ENCODE measurements at places on chromosomes 11 and 22.

- DNase-seq = no peak
Measured at GRCh38 chr11:61880031-61880430, 11.3 kb downstream of the FADS3 start.

DNA sequence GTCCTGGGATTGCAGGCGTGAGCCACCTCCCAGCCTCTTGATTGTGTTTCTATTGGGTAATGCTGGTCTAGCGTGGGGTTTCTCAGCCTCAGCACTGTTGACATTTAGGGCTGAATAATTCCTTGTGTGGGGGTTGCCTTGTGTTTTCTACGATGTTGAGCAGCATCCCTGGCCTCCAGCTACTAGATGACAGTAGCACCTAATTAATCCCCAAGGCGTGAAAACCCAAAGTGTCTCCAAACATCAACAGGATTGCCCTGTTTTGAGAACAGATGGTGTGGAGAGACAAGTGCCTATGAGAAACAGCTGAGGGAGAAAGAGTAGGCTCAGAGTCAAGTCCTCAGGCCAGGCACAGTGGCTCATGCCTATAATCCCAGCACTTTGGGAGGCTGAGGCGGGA lies 67.2 kb downstream of the SGSM1 start:
- no peak for DNase-seq

GRCh38 chr22:38826801-38827200 lies 17.0 kb downstream of the NPTXR start:
- DNase-seq = no peak

- no peak for DNase-seq
Measured at GRCh38 chr11:73116636-73117035, 25.5 kb downstream of the FCHSD2 start.

- no peak for DNase-seq
Measured at GRCh38 chr22:30978304-30978962, 9.4 kb downstream of the TUG1 start.

DNA sequence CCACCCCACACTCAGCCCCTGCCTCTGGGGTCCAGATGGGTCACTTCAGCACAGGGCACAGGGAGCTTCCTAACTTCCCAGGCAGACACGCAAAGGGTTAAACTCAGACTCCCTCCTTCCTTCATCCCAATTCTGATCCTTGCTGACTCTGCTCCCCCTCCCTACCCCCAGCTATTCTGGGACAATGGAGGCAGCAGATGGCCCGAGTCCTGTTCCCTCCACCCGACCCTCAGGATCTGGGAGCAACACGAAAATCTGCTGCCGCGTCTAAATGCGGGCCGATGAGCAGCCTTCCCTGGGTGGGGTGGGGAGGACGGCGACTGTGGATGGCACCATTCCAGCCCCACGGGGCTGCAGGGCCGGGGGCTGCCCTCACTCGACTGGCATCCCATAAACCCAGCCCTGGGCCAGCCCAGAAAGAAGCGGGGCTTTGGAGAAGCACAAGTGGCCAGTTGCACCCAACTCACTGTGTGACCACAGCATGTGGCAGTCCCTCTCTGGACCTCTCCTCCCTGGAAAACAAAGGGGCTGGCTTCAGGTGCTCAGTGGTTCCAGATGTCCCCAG lies 18.7 kb downstream of the MFNG start:
- no peak for DNase-seq

DNA sequence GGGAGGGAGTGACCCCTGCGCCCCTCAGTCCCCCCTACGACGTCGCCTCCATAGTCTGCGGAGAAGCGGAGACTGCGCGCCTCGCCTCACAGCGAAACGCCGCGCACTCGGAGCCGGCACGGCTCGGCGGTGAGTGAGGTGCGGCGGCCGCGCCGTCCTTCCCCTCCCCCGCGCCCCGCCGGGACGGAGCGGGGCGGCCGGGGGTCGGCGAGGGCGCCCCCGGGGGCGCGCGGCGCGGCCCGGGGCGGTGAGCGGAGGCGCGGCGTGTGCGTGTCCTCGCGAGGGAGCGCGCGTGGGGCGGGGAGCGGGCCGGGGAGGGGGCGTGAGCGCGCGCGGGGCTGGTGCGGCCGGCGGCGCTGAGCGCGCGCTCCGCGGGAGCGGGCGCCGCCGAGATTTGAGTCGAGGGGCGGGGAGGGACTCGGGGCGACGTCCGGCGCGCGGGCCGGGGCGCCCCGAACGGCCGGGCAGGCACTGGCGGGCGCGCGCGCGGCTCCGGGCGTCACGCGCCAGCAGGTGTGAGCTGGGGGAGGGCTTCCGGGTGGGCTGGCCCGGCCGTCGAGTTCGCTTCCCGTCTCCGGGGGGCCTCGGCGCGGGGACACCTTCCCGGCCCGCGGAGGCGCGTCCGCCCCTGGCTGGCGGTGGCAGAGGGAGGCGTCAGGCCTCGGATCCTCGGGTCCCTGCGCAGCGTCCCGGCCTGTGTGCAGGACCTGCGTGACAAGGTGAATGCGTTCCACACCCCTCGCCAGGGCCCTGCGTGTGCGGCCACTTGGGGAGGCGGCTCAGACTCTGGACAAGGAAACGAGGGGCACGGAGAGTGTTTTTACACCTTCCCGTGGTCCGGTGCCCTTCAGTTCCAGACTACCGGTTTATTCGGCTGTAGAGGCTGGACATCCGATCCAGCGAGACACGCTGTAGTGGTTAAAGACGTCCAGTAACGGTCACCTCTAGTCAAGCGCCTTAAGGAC lies 50.4 kb downstream of the FAM83F start:
- DNase-seq = peak; percentile 69

DNA sequence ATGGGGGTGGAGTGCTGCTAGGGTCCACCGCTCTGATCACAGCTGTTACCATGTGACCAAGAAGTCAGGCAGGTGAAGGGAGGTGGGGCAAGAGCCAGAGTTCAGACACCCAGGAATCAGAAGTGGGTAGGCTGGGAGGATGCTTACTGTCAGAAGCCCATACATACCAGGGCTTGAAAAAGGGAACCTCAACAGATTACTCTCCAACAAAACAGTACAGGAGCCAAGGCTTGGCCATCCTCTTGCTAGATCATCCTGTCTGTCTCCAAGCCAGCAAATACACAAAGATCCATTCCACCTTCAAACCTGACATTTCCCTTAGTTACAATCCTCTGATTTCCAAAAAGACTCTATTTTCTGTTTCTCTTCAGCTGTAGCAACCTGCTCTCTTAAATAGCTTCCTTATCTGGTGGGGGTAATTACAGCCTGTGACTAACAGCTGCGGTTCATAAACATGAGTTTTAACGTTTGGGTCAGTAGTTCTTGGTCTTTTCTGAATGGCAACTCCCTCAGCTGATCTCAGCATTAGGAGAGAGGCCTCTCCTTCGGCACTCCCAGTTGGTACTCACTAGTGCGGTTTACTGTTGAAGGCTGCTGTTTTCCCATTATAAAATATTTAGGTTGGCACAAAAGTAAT lies 31.1 kb upstream of the WT1 start:
- DNase-seq = no peak

GRCh38 chr11:118006153-118006534 lies 19.9 kb downstream of the IL10RA start:
- DNase-seq = no peak

DNA sequence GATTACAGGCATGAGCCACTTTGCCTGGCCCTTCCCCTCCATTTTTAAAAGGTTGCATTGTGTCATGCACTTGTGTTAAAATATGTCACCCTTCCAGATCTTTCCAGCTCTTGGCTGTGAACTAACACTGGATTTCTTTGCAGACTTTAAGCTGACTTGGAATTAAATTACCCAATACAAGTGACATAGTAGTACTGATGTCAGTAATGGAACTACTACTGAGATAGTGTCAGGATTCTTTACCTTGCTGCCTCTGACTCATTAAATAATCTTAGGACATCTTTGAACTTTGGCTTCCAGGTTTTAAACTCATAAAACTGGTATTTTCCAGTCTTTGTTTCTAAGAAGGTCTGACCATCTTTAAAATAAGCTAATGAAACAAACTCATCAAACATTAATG lies 51.8 kb upstream of the OR4B1 start:
- DNase-seq = no peak

- no peak for DNase-seq
Measured at GRCh38 chr11:64124147-64124546, 41.8 kb downstream of the MACROD1 start.

DNA sequence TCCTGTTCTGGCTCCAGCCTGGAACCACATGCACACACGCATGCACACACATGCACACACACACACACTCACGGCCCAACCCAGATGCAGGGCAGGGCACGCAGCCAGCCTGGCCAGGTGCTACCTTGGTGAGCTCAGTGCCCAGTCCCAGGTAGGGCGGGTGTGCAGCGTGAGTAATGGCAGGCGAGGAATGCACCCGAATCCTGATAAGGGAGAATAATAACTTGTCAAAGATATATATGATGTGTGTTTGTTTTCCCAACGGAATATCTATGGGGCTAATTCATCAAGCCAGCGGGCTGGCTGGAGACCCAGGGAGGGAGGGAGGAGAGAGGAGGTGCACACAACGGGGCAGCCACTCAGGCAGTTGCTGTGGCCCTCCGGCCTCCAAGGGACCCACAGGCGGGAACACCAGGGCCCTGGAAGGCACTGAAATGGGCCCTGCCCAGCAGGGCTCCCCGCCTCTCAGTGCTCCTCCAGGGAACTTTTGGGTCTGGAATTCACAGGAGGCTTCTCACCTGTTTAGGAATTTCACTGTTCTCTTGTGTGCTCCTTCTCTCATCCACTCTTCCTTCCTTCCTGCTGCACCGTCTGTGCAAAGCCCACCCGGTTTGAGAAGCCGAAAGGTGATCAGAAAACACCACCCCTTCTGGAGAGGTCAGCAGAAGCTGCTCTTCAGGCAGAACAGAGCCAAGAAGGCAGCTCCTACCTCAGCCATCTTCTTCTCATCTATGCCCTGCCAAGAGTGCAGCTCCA lies 79.0 kb downstream of the BUD13 start:
- no peak for DNase-seq

DNA sequence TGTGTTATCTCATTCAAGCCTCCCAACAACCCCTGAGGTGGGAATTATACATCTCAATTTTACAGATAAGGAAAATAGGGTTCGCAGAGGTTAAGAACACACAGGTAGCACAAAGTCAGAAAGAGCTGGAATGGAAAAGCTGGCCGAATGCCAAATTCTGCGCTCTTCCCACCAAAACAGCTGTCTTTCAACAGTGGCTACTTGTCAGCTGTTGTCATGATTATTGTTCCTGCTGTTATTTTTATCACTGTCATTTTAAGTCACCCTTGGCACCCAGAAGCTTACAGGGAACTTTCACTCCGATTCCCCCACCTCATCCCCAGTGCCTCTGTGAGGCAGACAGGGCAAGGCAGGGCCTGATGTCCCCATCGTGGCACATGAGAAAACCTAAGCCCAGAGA lies 74.5 kb upstream of the CSNK2A3 start:
- DNase-seq = no peak

DNA sequence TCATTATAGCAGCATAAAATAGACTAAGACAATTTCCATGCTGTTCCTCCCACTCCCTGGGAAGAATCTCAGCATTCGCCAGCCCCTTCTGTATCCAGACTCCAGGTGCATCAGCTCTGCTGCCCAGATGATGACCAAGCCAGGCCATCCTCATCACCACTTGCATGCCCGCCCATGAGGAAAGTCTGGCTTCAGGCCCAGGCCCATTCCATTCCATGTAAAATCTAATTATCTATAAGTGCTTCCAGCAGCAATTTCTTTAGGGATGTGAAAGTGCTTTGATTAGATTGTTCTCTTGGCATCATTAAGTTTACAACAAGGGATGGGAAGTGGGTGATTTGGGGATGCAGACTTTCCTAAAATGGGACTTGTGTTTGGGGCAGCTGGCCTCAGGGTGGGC lies 100.3 kb downstream of the INSC start:
- DNase-seq = no peak

- no peak for DNase-seq
Measured at GRCh38 chr11:35990816-35991215, 47.0 kb downstream of the LDLRAD3 start.

- DNase-seq = no peak
Measured at GRCh38 chr11:94521684-94522083, 9.4 kb downstream of the C11orf97 start.

DNA sequence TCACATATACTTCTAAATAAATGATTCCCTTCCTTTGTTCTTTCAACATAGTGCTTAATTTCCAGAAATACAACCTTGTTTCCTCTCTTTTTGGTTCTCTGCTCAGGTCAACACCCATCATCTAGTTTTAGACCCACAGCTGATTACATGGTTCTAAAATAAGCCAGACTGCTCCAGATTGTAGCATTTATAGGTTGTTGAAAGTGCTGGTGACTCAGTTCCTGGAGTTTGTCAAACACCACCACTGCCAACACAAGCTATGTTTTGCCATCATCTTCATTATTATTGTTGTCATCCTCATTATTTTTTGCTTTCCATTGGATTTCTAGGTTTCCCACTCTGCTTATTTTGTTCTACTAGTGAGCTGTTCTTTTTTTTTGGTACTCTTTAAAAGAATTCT lies 22.3 kb upstream of the MMP20 start:
- DNase-seq = no peak
